Osteocyte (in vitro differentiated cells): ENCODE measurements at places on chromosomes 1 and 21. TPM values are rescaled to one million over a fixed set of nuclear protein-coding genes. Genes with fewer than 3 reads are reported as not detected.

The KCNA3 gene
- total RNA-seq = not detected in 2 replicates

The PIK3R3 gene
- 33.2 and 33.9 TPM in 2 replicates for total RNA-seq

- no peak for DNase-seq
- H3K4me1 ChIP-seq = peaks cover 12% of the 10 kb centered on the region
- H3K27ac ChIP-seq = no peak overlapping the region
- H3K27me3 ChIP-seq = no peaks in the 10 kb centered on the region
- no peak overlapping the region for H3K4me3 ChIP-seq
Measured at GRCh38 chr1:200699871-200700270, 30.2 kb upstream of the DDX59 start.

The S1PR1 gene
- 0.31 TPM in 1 of 2 replicates, not detected in the other for total RNA-seq

GRCh38 chr1:6645018-6645417, 20.4 kb downstream of the THAP3 start:
- no peaks in the 10 kb centered on the region for H3K27me3 ChIP-seq
- no peak overlapping the region for H3K27ac ChIP-seq
- DNase-seq = no peak
- no peaks in the 10 kb centered on the region for H3K4me1 ChIP-seq
- H3K36me3 ChIP-seq = peaks cover 18% of the 10 kb centered on the region
- H3K4me3 ChIP-seq = no peak overlapping the region

GRCh38 chr1:111843177-111843576, 87.5 kb downstream of the DDX20 start:
- H3K27me3 ChIP-seq = peaks cover 2% of the 10 kb centered on the region
- no peak overlapping the region for H3K4me3 ChIP-seq
- no peaks in the 10 kb centered on the region for H3K36me3 ChIP-seq
- no peaks in the 10 kb centered on the region for H3K4me1 ChIP-seq

GRCh38 chr1:242212401-242212800, 213.5 kb upstream of the MAP1LC3C start:
- H3K27me3 ChIP-seq = no peaks in the 10 kb centered on the region
- H3K4me3 ChIP-seq = no peak overlapping the region
- H3K36me3 ChIP-seq = no peaks in the 10 kb centered on the region

DNA sequence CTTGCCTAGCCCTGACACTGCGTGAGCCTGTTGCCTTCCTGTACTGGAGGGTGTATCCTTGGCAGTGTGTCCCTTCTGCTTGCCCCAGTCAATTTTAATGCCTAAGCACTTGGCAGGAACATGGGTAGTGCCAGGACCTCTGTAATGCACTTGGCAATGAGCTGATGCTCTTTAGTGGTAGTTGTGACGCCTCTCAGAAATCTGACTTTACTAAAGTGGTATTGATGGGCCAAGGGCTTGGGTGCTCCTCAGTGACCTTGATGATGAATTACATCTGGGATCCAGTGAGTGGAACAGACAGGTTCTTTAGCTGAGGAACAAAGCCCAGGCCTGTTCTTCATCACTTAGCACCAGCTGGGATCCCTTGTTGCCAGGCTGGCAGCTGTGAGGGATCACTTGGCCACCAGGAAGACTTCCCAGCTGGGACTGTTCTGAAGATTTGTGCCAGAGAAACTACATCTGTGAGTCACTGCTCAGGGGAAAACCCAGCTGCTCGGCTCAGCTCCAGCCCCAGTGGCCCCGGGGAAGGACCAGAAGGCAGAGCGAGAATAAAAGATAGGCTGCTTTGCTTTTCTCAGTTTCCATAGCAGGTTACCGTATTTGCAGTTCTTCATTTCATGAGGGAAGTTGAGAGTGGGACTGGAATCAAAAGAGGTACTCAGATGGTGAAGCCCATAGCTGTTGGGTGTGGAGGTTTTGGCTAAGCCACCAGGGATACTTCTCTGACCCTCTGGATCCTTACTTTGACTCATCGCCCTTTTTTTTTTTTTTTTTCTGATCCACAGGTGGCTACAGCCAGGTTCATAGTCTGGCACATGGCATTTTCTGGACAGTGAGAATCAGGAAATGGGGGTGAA, 28.5 kb upstream of the KCNA2 start:
- no peaks in the 10 kb centered on the region for H3K4me1 ChIP-seq
- H3K4me3 ChIP-seq = no peak overlapping the region
- H3K27ac ChIP-seq = no peak overlapping the region
- DNase-seq = peak; percentile 60

DNA sequence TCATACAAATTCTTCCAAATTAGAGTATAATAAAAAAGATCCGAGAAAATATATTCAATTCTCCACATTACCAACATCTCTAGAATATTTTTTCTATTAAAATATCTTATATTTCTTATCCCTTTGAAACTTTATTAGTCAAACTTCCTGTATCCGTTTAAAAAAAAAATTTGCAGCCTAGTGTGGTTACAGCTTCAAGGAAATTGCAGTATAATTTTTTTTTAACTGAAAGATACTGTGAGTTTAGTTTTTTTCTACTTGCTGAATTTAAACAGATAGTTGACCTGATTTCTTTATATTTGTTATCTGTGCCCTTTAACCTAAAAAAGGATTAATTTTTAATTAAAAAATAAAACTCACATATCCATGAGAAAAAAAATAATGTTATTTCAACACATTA, 1.5 kb downstream of the RGS18 start:
- DNase-seq = no peak
- H3K27me3 ChIP-seq = no peaks in the 10 kb centered on the region
- H3K4me1 ChIP-seq = peaks cover 5% of the 10 kb centered on the region

GRCh38 chr1:109807822-109808680, 44.3 kb upstream of the EPS8L3 start:
- H3K27ac ChIP-seq = no peak overlapping the region
- DNase-seq = no peak
- no peaks in the 10 kb centered on the region for H3K27me3 ChIP-seq
- peaks cover 26% of the 10 kb centered on the region for H3K4me1 ChIP-seq
- no peaks in the 10 kb centered on the region for H3K36me3 ChIP-seq

GRCh38 chr1:226126824-226127569, 59.5 kb downstream of the ACBD3 start:
- DNase-seq = no peak
- peaks cover 22% of the 10 kb centered on the region for H3K4me1 ChIP-seq

DNA sequence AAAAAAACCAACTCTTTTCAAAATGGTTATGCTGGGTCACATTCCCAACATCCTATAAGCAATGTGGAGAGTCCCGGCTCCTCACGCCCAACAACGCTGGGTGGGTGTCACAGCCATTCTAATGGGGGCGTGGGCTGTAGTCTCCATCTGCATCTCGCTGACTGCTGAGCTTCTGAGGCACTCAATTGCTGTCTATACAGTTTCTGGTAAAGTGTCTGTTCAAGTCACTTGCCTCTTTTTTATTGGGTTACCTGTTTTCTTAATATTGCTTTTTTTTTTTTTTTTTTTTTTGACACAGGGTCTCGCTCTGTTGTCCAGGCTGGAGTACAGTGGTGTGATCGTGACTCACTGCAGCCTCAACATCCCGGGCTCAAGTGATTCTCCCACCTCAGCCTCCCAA, 54.8 kb downstream of the GNB1 start:
- DNase-seq = no peak
- no peak overlapping the region for H3K27ac ChIP-seq
- H3K27me3 ChIP-seq = no peaks in the 10 kb centered on the region
- H3K4me1 ChIP-seq = peaks cover 30% of the 10 kb centered on the region
- peaks cover 34% of the 10 kb centered on the region for H3K36me3 ChIP-seq

DNA sequence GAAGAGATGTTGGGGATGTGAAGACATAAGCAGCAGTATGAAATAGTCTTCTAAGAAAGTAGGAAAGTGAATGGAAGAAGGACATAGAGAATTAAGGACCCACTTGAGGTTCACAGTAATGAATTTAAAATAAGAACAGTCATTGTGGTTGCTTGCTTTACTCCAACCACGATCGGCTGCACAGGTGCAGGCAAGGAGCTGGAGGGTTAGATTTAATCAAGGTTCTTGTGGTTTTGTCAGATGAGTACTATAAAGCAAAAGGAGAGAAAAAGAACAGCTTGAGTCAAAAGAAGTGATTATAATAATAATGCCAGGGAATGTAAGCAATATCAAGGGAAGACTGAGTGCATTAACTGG, 46.1 kb upstream of the RBM34 start:
- DNase-seq = no peak
- H3K4me1 ChIP-seq = peaks cover 2% of the 10 kb centered on the region
- H3K27me3 ChIP-seq = no peaks in the 10 kb centered on the region
- H3K4me3 ChIP-seq = no peak overlapping the region

The GJA4 gene
- total RNA-seq = not detected in 2 replicates

GRCh38 chr1:244896550-244896949, 32.2 kb upstream of the HNRNPU start:
- H3K4me3 ChIP-seq = no peak overlapping the region
- DNase-seq = no peak
- H3K36me3 ChIP-seq = no peaks in the 10 kb centered on the region
- peaks cover 37% of the 10 kb centered on the region for H3K4me1 ChIP-seq

GRCh38 chr1:17671741-17672140, 83.4 kb upstream of the ACTL8 start:
- DNase-seq = no peak
- H3K4me1 ChIP-seq = peaks cover 12% of the 10 kb centered on the region
- H3K36me3 ChIP-seq = peaks cover 6% of the 10 kb centered on the region

The HMGCL gene
- total RNA-seq = 34.1 and 37.4 TPM in 2 replicates

GRCh38 chr1:20197329-20197791, 11.0 kb upstream of the PLA2G2C start:
- no peak overlapping the region for H3K27ac ChIP-seq
- H3K4me1 ChIP-seq = no peaks in the 10 kb centered on the region
- no peaks in the 10 kb centered on the region for H3K36me3 ChIP-seq
- no peak for DNase-seq
- no peak overlapping the region for H3K4me3 ChIP-seq
- peaks cover 22% of the 10 kb centered on the region for H3K27me3 ChIP-seq

- no peak overlapping the region for H3K27ac ChIP-seq
- H3K27me3 ChIP-seq = no peaks in the 10 kb centered on the region
- no peak for DNase-seq
- H3K36me3 ChIP-seq = peaks cover 16% of the 10 kb centered on the region
- no peak overlapping the region for H3K4me3 ChIP-seq
Measured at GRCh38 chr1:27331922-27332321, 9.9 kb upstream of the SYTL1 start.

DNA sequence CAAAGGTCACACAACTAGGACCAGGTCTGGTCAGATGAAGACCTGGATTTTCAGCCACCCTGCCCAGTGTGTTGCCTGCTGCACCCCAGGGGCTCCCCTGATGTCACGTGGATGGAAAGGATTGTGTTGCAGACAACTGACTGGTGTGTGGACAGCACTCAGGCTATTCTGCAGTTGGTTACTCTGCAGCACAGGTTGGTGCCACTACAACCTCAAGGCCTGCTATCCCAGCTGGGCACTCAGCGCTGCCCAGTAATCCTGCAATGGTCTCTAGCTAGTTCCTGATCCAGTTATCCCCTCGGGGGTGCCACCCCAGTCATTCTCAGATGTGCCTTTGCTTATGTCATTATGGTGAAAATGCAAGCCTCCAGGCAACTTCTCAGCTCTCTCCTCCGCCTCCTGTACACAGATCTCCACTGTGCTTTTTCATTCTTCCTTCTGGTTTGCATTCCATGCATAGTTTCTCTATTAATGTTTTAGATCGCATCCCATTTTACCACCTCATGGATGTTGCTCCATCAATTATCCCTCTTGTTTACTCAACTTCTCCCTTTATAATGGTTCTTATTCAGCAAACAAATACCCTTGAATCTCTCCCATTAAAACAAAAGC, 503.2 kb upstream of the CAMK1G start:
- no peaks in the 10 kb centered on the region for H3K27me3 ChIP-seq
- H3K4me3 ChIP-seq = no peak overlapping the region
- H3K27ac ChIP-seq = no peak overlapping the region
- no peaks in the 10 kb centered on the region for H3K36me3 ChIP-seq

DNA sequence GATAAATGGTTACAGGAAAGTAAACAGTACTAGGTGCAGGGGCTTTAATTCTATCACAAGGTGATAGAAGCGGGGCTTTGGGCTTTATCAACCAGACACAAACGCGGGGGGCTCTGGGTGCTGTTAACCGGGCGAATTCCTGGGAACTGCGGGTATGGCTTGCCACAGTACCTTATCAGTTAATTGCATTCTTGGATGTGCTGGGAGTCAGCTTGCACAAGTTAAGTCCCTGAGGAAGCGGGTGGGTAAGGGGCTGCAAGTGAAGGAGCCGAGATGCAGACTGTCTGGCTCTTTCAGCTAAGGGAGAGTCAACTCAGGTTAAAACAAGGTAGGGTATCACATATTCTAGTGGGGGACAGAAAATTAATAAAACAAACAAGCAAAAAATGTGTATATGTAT, 661 bp downstream of the GBP4 start:
- H3K4me3 ChIP-seq = no peak overlapping the region
- no peak for DNase-seq
- no peak overlapping the region for H3K27ac ChIP-seq
- H3K27me3 ChIP-seq = peaks cover 2% of the 10 kb centered on the region
- H3K4me1 ChIP-seq = no peaks in the 10 kb centered on the region

DNA sequence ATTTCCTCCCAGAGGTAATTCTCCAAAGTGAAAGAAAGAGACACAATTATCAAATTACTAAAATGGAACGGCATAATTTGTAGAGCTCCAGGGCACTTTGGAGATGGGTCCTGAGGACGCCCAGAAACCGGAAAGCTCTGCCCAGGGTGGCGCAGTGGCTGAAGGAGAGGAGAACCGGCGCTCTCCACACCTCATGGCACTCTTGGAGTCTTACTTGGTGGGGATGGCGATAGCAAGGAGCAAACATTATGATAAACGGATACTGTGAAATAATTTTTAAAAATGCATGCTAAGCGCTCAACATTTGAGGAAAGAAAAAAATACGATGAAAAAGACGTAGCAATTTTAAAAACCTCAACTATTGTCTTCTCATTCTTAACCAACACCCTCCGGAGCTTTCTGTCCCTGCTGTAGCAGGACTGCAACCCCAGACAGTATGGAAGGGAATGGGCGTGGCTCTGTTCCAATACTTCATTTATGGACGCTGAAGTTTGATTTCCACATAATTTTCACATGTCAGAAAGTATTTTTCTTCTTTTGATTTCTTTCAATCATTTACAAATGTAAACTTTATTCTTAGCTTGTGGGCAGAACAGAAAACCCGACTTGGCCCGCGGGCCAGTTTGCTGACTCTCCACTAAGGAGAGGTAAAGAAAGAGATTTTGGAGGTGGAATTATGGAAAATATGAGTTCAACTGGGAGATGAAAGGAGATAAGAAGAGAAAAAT, 1.1 kb downstream of the S100A11 start:
- H3K4me3 ChIP-seq = peak overlapping the region; percentile 86
- DNase-seq = no peak
- H3K27ac ChIP-seq = peak overlapping the region; percentile 99
- peaks cover 27% of the 10 kb centered on the region for H3K4me1 ChIP-seq

- H3K4me3 ChIP-seq = no peak overlapping the region
- DNase-seq = no peak
- peak overlapping the region; percentile 23 for H3K27ac ChIP-seq
- no peaks in the 10 kb centered on the region for H3K27me3 ChIP-seq
Measured at GRCh38 chr1:98429965-98430443, 231.5 kb upstream of the SNX7 start.

- H3K4me3 ChIP-seq = no peak overlapping the region
- H3K4me1 ChIP-seq = no peaks in the 10 kb centered on the region
- H3K36me3 ChIP-seq = no peaks in the 10 kb centered on the region
- no peaks in the 10 kb centered on the region for H3K27me3 ChIP-seq
- DNase-seq = no peak
Measured at GRCh38 chr1:233500106-233500505, 113.8 kb upstream of the KCNK1 start.

The LORICRIN gene
- total RNA-seq = not detected in 2 replicates

GRCh38 chr1:213623064-213623581, 364.6 kb upstream of the PROX1 start:
- H3K4me3 ChIP-seq = no peak overlapping the region
- H3K27me3 ChIP-seq = no peaks in the 10 kb centered on the region
- H3K27ac ChIP-seq = no peak overlapping the region
- no peaks in the 10 kb centered on the region for H3K36me3 ChIP-seq
